Fibroblast of pulmonary artery (primary cell): ENCODE measurements at places on chromosomes 13 and 19.

- no peak for DNase-seq
These were observed 85.1 kb downstream of the C13orf42 start for GRCh38 chr13:51026016-51026415.

GRCh38 chr13:49693191-49693733 lies 2.0 kb upstream of the EBPL start:
- peak; percentile 35 for DNase-seq

DNA sequence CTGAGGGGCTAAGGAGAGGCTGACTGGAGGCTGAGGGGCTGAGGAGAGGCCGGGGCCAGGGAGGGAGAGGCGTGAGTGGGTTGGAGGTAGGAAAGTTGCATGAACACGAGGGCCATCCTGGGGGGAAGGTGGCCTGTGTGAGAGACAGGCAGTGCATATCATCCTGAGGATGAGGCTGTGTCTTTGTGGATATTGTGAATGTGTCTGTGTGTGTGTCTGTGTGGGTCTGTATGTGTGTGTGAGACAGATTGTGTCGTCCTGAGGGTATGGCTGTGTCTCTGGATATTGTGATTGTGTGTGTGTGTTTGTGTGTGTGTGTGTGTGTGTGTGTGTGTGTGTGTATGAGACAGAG lies 422 bp downstream of the ZNF71 start:
- peak; percentile 32 for DNase-seq

DNA sequence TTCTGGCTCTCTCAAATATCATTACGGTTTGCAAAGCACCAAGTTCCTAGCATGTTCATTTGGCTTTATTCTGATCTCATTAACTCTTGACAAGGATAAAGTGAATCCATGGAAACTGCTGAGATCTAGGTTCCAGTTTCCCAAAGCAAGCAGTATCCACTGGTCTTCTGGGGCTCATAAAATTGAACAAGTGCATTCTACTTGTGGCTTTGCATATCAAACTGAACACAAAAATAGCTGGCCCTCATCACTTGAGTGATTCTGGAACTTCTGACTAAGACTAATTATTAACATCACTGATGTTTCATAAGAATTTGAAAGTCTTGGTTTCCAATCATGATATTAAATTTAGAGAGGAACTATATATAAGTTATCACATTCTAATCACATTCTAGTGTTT lies 6.3 kb upstream of the KCTD12 start:
- no peak for DNase-seq

- peak; percentile 7 for DNase-seq
These were observed 13.6 kb upstream of the PEPD start for GRCh38 chr19:33535226-33535625.

- DNase-seq = no peak
These were observed 396 bp downstream of the RTN2 start for GRCh38 chr19:45496349-45496953.

DNA sequence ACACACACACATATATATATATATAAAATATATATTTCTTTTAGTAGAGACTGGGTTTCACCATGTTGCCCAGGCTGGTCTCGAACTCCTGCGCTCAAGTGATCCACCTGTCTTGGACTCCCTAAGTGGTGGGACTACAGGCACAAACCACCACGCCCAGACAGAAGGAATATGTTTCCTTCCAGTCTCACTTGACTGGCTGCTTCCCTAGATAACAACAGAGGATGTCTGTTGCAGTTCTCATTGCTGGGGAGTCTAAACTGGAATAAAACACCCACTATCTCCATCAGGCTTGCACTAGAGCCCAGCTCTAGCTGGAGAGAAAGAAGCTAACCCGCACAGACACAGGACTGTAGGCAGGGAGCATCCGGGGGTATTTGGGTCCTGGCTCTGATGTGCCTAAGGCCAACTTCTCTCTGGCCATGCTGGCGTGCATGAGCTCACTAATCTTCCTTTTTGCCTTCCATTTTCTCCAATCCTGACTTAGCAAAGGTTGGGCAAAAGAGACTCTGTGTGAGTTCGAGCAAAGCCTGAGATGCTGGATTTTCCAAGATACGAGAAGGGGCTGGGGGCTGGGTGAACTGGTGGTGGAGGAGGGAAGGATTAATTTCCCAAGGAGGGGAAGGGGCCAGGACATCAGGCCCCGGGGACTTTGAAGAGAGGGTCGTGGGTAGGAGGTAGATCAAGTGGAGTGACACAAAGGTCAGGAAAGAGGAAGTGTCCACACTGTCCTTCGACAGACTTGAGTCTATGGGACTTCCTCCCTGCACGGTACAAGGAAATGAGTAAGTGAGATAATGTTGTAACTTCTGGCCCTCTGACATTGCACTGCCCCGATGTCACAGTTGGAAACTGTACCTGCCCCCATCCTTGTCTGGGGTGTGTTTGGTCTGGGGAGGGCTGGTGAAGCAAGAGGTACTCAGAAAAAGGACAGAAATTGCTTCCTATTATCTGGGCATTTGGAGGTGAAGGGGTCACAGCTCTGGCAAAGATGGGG lies 22.5 kb upstream of the ALOX5AP start:
- peak; percentile 46 for DNase-seq

DNA sequence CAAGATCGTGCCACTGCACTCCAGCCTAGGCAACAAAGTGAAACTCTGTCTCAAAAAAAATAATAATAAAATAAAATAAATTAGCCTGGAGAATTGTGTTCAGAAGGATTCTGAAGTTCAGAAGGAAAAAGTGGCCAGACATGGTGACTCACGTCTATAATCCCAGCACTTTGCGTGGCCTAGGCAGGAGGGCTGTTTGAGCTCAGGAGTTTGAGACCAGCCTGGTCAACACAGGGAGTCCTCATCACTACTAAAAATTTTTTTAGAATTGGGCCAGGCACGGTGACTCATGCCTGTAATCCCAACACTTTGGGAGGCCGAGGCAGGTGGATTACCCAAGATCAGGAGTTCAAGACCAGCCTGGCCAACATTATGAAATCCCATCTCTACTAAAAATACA lies 6.0 kb downstream of the RDH8 start:
- DNase-seq = no peak

DNA sequence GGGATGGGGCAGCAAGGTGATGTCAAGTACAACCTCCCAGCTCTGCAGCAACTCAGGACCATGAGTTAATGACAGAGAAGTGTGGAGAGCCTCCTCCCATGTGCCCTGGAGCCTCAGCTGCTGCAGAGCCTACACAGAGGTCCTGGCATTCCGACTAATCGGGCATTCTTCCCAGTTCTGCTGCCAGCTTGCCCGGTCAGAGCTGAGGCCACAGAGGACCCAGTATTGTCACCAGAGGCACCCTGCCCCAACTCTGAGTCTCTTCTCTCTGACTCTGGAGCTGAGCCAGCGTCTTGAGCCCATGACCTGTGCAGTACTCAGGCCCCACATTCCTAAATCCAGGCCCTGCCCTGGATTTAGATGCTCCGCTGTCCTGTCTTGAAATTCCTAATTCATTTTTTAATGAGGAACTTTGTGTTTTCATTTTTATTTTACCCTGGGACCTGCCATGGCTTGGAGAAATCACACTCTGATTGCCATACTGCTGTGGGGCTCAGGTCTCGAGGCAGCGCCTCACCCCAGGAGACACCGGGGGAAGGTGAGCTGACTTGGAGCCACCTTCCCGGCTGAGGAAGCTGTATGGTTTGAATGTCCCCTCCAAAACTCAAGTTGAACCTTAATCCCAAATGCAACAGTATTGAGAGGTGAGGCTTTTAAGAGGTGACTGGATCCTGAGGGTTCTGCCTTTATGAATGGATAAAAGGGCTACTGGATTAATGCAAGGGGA lies 144.9 kb upstream of the ZNF507 start:
- no peak for DNase-seq

DNA sequence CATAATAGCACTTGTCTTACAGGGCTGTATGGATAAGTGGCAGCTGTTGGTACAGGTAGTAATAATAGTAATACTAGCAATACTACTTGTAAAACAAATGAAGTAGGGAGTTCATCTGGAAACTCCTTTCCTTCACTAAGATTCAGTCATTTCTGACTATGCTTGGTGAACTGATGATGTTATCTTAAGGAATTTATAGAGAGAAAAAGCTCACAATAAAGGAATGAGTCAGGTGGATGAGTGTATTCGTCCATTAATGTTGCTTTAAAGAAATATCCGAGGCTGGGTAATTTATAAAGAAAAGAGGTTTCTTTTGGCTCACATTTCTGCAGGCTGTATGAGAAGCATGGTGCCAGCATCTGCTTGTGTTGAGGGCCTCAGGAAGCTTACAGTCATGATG lies 477.3 kb downstream of the KLF12 start:
- DNase-seq = peak; percentile 7

GRCh38 chr19:4019578-4019977 lies 12.0 kb downstream of the PIAS4 start:
- no peak for DNase-seq

- peak; percentile 89 for DNase-seq
These were observed 11.3 kb downstream of the PEAK3 start for GRCh38 chr19:2270423-2271233.

GRCh38 chr13:25691654-25692053 lies 319.9 kb downstream of the ATP8A2 start:
- no peak for DNase-seq

- DNase-seq = no peak
These were observed 444 bp downstream of the PROSER1 start for GRCh38 chr13:39037410-39037879.

DNA sequence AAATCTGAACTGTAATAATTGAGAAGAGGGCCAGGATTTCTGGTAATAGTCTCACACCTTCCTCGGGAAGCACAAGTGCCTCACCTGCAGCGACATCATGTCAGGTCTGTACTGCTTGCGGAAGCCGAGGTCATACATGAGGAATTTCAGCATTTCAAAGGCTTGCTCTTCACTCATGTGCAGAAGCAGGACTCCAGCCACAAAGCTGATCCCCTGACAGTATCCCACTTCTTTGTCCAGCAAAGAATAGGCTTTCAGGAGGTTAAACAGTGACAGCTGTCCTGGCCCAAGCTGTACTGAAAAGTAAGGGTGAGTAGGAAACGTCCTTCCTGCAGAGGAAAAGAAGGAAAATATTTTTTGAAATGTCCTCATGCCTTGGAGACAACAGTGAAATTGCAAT lies 182.7 kb downstream of the TBC1D4 start:
- DNase-seq = no peak

GRCh38 chr13:112451512-112452379 lies 75.6 kb downstream of the SPACA7 start:
- no peak for DNase-seq

DNA sequence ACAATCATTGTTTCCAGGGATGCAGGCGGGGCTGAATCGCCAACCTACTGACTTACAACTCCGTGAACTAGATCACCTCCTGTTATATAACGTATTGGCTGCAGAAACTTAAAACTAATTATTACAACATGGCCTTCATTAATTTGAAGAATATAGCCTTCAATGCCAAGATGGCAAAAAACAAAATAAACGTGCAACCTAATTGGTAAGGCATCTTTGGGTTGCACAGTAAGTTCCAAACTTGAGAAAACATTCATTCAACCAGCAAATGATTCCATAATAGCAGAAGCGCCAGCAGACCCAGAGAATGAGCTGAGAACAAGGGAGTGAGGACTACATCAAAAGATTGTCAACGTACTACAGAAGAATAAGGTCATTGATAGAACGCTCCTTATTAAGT lies 39.8 kb downstream of the DACH1 start:
- DNase-seq = no peak

DNA sequence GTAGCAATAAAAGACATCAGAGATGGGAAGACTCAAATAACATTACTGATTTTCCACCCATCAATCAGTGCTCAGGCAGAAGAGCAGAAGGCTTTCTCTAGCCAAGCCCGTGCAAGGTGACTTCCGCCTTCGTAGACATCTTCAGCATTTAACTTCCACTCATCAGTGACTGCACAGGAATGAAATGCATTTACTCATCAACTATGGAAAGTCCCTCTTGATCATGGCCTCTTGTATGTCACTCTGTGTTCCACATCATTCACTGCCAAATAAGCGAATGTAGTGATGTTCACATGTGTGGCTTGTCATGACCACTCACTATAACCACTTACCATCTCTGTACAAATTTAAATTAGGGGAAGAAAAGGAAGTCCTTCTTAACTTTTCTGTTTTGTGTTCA lies 49.4 kb downstream of the SACS start:
- DNase-seq = peak; percentile 26

GRCh38 chr19:40420766-40421765 lies 4.7 kb downstream of the SERTAD1 start:
- DNase-seq = peak; percentile 92

DNA sequence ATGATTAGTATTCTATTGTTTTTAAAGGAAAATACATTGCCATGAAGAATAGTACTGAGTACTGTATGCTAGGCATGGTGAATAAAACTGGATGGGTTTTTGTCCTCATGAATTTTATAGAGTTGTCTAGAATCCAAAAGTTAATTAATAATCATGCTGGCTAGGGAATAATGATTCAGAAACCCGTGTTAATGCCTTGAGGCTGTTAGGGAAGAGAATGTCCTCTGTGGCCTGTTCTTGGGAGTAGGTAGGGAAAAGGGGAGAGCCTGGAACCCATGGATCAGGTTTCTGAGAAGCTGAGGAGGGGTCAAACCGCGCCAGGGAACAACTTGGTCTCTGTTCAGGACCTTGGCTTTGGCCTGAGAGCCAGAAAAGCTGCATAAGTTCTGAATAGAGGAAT lies 1376.3 kb upstream of the SLC10A2 start:
- DNase-seq = no peak

- no peak for DNase-seq
These were observed 17.1 kb downstream of the ZNF823 start for GRCh38 chr19:11721681-11722080.

GRCh38 chr19:15123900-15124299 lies 16.7 kb downstream of the SYDE1 start:
- DNase-seq = peak; percentile 18

DNA sequence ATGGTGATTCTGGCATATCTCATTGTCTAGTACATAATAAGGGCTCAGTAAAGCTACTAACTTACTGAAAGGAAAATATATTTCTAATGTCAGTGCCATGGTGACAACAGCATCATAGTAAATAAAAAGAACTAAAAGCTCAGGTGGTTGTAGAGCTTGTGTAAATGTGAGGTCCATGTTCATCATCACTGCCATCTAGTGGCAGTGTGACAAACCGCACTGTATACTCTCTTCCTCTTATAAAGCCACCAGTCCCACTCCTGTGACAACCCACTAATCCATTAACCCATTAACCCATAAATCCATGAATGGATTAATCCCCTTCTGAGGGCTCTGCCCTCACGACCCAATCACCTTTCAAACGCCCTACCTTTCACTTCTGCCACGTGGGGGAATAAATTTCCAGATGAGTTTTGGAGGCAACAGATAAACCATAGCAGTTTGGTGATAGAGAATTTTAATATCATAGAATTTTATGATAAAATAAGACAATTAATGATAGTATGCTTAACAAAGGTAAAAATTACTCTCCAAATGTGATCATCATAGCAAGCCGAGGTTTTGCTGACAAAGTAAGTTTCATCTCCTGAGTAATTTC lies 160.4 kb upstream of the SGCG start:
- DNase-seq = peak; percentile 72

DNA sequence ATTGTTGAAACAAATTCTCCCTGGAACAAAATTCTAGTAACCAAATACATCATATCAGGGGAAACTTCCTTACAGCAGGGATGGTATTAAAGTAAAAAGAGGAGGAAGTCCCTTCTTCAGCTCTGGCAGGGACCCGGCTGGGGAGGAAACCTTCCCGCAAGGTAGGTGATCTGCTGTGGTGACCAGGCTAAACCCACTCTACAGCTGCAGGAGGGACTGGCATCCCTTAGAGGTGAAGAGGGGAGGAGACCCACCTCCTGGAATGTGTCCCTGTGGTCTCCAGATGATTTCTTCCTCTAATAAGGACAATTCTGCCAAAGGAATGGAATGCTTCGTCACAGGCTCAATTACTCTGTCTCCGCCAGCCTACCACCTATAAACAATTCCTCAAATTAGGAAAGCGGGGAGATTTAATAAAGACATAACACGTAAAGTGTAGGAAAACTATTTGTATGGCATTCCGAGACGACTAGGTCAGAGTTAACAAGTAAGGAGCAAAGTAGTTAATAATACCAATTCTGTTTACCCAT lies 637 bp upstream of the PDS5B start:
- no peak for DNase-seq
